ENCODE measurements at places on chromosomes 3 and 15. TPM values are rescaled to one million over a fixed set of nuclear protein-coding genes. Genes with fewer than 3 reads are reported as not detected.

The PCSK6 gene
- total RNA-seq: 218 TPM

The ACSBG1 gene
- not detected for total RNA-seq

The CCR9 gene
- 0.07 TPM for total RNA-seq

The MYEF2 gene
- total RNA-seq: 0.31 TPM

The TRH gene
- not detected for total RNA-seq

The GOLGA6L9 gene
- total RNA-seq: 0.49 TPM

The TNNC1 gene
- 1.3 TPM for total RNA-seq

The RTP4 gene
- total RNA-seq: 3.2 TPM

The REC114 gene
- total RNA-seq: not detected

The CPN2 gene
- total RNA-seq: 173 TPM

GRCh38 chr3:2851361-2851760 is 258.8 kb downstream of the IL5RA start:
- H3K4me3 ChIP-seq: no peak overlapping the region
- no peaks in the 10 kb centered on the region for H3K4me1 ChIP-seq
- no peaks in the 10 kb centered on the region for H3K27me3 ChIP-seq
- no peaks in the 10 kb centered on the region for H3K36me3 ChIP-seq

GRCh38 chr15:77145370-77145769 is 74.5 kb upstream of the TSPAN3 start:
- H3K36me3 ChIP-seq: no peaks in the 10 kb centered on the region
- DNase-seq: no peak
- H3K27me3 ChIP-seq: no peaks in the 10 kb centered on the region
- no peaks in the 10 kb centered on the region for H3K4me1 ChIP-seq
- no peak overlapping the region for H3K4me3 ChIP-seq

DNA sequence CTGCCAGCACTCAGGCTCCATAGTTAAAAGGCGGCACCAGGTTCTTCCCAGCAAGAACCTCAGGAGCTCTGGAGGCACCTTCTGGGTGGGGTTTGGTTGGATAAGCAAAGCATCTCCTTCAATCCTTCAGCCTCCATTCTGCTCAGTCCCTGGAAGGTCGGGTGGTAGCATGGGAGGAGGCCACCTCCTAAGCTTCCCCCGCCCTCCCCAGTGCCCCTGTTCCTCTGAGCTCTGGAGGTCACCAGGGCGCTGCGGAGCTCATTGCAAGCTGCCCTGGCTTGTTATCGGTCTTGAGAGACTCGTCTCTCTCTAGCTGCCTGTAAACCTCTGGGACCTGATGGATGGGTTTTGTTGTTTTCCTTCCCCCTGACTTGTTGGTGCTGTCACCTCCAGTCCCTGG is 124.8 kb downstream of the RPLP1 start:
- no peak overlapping the region for H3K4me3 ChIP-seq
- H3K36me3 ChIP-seq: no peaks in the 10 kb centered on the region
- H3K27ac ChIP-seq: no peak overlapping the region
- H3K4me1 ChIP-seq: peaks cover 36% of the 10 kb centered on the region
- no peaks in the 10 kb centered on the region for H3K27me3 ChIP-seq
- no peak for DNase-seq

GRCh38 chr15:39461536-39462130 is 119.2 kb upstream of the THBS1 start:
- H3K4me1 ChIP-seq: no peaks in the 10 kb centered on the region
- no peaks in the 10 kb centered on the region for H3K27me3 ChIP-seq
- no peak overlapping the region for H3K4me3 ChIP-seq
- no peak overlapping the region for H3K27ac ChIP-seq
- no peaks in the 10 kb centered on the region for H3K36me3 ChIP-seq

GRCh38 chr3:42826141-42826540 is 16.9 kb downstream of the ACKR2 start:
- no peak overlapping the region for H3K4me3 ChIP-seq
- DNase-seq: no peak
- H3K36me3 ChIP-seq: no peaks in the 10 kb centered on the region
- no peak overlapping the region for H3K27ac ChIP-seq
- H3K4me1 ChIP-seq: no peaks in the 10 kb centered on the region

- H3K4me1 ChIP-seq: no peaks in the 10 kb centered on the region
- H3K27ac ChIP-seq: no peak overlapping the region
These were observed 36.3 kb downstream of the LRTM1 start for GRCh38 chr3:54891540-54891897.

DNA sequence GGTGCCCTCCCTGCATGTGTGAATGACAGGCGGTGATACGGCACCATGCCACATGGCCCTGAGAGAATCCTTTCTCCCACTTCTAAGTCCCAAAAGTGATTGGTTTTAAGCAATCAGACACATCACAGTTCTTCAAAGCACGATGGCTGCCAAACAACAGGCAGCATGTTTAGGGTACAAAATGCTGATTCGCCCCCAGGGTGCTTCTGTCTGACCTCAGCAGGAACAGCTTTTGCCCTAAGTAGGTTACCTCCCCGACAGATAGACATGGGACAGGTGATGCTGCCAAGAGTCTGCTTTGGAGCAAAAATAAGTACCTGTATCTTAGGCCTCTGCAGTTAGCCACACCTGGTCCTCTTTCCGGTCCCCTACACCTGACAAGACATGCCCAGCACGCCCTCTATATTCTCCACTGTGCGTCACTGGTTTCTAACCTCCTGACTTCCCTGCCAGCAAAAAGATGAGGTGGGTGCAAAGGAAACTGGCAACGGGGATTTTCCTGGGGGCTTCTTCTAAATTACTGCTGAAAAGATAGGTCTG is 549.8 kb downstream of the FOXP1 start:
- H3K27me3 ChIP-seq: no peaks in the 10 kb centered on the region
- H3K27ac ChIP-seq: no peak overlapping the region
- H3K4me1 ChIP-seq: no peaks in the 10 kb centered on the region
- H3K4me3 ChIP-seq: no peak overlapping the region

DNA sequence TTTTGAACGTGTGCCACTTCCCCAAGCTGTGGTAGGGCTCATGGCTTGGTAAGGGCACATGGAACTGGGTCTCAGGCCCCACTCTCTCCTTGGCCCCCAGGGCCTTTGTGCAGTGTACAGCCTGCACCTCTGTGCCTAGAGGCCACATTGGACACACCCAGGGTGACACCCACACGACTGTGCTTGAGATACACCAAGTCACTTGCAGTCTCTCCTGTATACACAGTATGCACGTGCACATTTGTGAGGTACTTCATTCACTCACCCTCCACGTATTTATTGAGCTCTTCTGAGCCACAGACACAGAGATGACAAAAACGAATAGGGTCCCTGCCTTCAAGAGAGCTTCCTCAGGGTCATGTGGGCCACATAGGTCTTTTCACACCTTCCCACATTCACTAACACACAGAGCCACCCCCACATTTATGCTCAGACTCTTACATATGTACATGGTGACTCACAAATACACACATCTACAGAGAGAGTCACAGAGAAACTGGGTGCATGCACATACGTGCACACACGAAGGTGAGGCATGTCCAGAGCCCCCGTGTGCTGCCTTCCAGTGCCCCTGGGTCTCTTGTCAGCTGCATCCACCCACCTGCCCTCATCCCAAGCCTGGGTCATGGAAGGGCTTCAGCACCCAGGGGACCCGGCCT is 9.8 kb upstream of the TMEM115 start:
- H3K4me3 ChIP-seq: no peak overlapping the region
- H3K27ac ChIP-seq: no peak overlapping the region
- no peaks in the 10 kb centered on the region for H3K27me3 ChIP-seq
- no peaks in the 10 kb centered on the region for H3K36me3 ChIP-seq

- no peaks in the 10 kb centered on the region for H3K27me3 ChIP-seq
- H3K4me1 ChIP-seq: no peaks in the 10 kb centered on the region
- DNase-seq: no peak
- H3K36me3 ChIP-seq: no peaks in the 10 kb centered on the region
These were observed 9.9 kb upstream of the RFT1 start for GRCh38 chr3:53139906-53140846.

DNA sequence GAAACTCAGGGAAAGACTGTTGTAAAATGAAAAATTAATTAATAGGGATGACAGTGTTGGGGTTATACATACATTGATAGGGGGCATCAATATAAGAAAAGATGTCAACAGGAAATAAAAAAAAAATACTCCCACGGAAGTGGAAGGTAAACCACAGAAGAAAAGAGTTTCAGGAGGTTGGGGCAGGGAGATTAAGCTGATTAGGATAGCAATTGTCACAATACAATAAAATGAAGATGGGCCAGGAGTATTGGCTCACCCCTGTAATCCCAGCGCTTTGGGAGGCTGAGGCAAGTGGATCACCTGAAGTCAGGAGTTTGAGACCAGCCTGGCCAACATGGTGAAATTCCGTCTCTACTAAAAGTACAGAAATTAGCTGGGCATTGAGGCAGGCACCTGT is 536.1 kb downstream of the AGBL1 start:
- no peaks in the 10 kb centered on the region for H3K4me1 ChIP-seq
- no peaks in the 10 kb centered on the region for H3K36me3 ChIP-seq
- H3K27ac ChIP-seq: no peak overlapping the region
- DNase-seq: no peak

DNA sequence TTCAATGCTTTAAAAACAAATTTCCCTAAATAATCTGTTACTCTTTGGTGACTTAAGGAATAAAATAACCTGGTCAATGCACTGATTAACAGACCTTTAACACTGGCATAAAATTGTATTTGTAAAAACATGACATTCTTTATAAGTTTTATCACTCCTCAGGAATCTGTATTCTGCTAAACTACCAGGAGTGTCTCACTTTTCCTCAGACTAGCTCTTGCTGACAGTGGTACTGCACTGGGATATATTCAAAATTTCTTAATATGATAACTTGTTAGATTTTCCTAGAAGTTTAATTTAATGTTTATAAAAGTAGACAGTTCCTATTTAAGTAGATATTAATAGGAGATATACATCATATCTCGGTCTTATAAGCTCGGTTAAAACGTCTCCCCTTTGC is 363.4 kb upstream of the ARHGEF26 start:
- H3K27me3 ChIP-seq: no peaks in the 10 kb centered on the region
- DNase-seq: no peak
- no peaks in the 10 kb centered on the region for H3K4me1 ChIP-seq
- no peak overlapping the region for H3K27ac ChIP-seq
- no peaks in the 10 kb centered on the region for H3K36me3 ChIP-seq
- no peak overlapping the region for H3K4me3 ChIP-seq

- H3K36me3 ChIP-seq: no peaks in the 10 kb centered on the region
- H3K4me3 ChIP-seq: no peak overlapping the region
- no peaks in the 10 kb centered on the region for H3K27me3 ChIP-seq
- DNase-seq: no peak
- H3K27ac ChIP-seq: no peak overlapping the region
- no peaks in the 10 kb centered on the region for H3K4me1 ChIP-seq
These were observed 55.7 kb downstream of the PXYLP1 start for GRCh38 chr3:141287326-141287725.

- DNase-seq: no peak
- H3K4me1 ChIP-seq: no peaks in the 10 kb centered on the region
- H3K4me3 ChIP-seq: no peak overlapping the region
- H3K27me3 ChIP-seq: no peaks in the 10 kb centered on the region
- H3K27ac ChIP-seq: no peak overlapping the region
- no peaks in the 10 kb centered on the region for H3K36me3 ChIP-seq
These were observed 14.0 kb downstream of the ITPR1 start for GRCh38 chr3:4507024-4507596.

DNA sequence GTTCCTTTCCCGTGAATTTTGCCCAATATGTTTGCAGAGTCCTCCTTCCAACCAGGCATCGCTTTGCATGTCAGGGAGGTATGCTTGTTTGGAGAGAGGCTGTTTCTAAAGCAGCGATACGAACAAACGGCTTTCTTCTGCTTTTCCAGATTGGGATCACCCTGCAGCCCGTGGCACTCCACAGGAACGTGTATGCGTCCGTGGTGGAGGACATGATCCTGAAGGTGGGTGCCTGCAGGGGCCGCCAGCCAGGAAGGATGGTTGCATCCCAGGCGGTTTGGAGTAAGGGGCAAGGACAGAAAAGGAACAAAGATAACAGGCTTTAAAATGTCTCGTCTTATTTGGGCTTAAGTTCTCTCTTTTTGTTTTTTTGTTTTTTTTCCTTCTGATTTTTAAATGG is 17.5 kb downstream of the MAP6D1 start:
- DNase-seq: no peak
- H3K36me3 ChIP-seq: peaks cover 8% of the 10 kb centered on the region
- no peaks in the 10 kb centered on the region for H3K27me3 ChIP-seq
- no peak overlapping the region for H3K27ac ChIP-seq
- H3K4me1 ChIP-seq: no peaks in the 10 kb centered on the region

- no peaks in the 10 kb centered on the region for H3K27me3 ChIP-seq
- no peak overlapping the region for H3K4me3 ChIP-seq
- H3K36me3 ChIP-seq: no peaks in the 10 kb centered on the region
- H3K4me1 ChIP-seq: peaks cover 7% of the 10 kb centered on the region
- no peak overlapping the region for H3K27ac ChIP-seq
- DNase-seq: no peak
These were observed 5.2 kb upstream of the TCF12 start for GRCh38 chr15:56913241-56913640.

- no peak overlapping the region for H3K27ac ChIP-seq
- no peaks in the 10 kb centered on the region for H3K36me3 ChIP-seq
- no peaks in the 10 kb centered on the region for H3K4me1 ChIP-seq
- H3K4me3 ChIP-seq: no peak overlapping the region
- no peak for DNase-seq
These were observed 97.3 kb downstream of the MBNL1 start for GRCh38 chr3:152365766-152366593.

DNA sequence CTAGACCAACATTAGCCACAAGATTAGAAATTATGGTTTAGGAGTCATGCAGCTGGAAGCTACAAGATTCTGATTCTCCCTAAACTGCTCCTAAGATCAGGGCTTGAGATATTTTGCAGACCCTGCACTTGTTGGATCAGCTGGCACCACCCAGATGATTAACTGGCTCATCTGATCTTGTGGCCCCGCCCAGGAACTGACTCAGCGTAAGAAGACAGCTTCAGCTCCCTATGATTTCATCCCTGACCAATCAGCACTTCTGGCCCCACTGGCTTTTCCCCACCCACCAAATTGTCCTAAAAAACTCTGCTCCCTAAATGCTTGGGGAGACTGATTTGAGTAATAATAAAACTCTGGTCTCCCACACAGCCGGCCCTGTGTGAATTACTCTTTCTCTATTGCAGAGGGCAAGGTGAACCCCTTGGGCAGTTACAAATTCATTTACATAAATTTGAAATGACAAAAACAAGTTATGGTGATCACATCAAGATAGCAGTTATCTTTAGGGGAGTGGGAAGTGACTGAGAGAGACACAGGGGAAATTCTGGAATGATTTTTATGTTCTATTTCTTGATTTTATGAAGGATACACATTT is 76.5 kb downstream of the CD200R1L start:
- no peaks in the 10 kb centered on the region for H3K36me3 ChIP-seq
- H3K27ac ChIP-seq: no peak overlapping the region
- H3K4me1 ChIP-seq: no peaks in the 10 kb centered on the region
- no peak overlapping the region for H3K4me3 ChIP-seq
- DNase-seq: no peak

DNA sequence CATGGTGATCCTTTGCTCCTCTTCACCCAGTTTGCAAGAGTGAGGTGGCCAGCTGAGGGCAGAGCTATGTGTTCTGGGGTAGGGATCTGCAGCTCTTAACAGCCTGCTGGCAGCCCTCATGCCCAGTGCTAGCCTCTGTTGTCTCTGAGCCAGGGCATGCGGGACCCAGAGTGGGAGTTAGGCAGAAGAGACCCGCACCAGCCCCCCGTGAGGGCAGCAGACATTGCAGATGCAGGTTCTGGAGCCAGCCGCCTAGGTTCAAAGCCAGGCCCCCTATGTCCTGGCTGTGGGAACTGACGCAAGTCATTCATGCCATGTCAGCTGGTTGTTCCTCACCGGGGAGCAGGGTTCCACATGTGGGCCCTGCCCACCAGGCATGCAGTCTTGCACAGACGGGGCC is 74.7 kb downstream of the DNAJB8 start:
- DNase-seq: no peak
- no peaks in the 10 kb centered on the region for H3K4me1 ChIP-seq
- H3K27me3 ChIP-seq: no peaks in the 10 kb centered on the region
- no peak overlapping the region for H3K27ac ChIP-seq
